Activated CD4-positive, alpha-beta T cell treated with anti-CD3 and anti-CD28 coated beads for 36 hours (primary cell): ENCODE measurements at places on chromosomes 7 and 10.

GRCh38 chr7:103297837-103298179, 573 bp downstream of the PMPCB start:
- DNase-seq, result no peak

DNA sequence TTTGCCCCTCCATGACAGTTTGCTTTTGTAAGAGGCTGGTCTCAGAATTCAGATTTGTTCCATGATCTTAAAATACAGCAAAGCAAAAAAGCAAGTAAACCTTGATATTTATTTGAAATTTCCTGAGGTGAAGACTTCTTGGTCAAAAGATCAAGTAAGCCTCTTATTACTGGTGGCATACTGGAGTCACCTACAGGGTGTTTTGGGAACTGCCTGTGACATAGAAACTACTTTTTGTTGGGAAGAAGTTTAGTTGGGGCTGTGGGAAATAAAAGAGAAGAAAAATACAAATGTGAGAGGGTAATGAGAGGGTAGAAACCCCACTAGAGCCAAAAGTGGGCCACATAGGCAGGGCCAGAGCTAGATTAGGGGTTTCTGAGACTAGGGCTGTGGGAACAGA, 217.9 kb downstream of the OTUD1 start:
- DNase-seq, result no peak

GRCh38 chr7:29976673-29977415, 12.8 kb downstream of the SCRN1 start:
- DNase-seq, result no peak

DNA sequence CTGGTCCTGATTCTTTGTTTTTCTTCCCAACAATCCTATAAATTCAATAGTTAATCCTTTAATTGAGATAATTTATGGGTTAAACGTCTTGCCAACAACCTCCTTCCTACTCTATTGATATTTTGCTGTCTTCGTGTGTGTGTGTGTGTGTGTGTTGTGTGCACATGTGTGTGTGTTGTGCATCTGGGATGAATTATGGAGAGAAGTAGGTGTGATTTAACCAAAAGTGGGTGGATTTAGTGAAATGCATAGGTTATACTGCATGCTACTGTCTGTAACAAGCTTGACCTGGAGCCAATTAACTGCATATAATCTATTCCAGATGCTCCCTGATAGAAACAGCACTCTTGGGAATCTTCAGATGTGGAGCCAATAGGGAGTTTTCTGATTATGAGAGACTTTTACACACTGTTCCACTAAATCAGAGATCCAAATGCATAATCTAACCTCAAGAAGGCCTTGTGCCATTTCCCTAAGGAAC, 61.2 kb downstream of the SEMA3D start:
- no peak for DNase-seq

DNA sequence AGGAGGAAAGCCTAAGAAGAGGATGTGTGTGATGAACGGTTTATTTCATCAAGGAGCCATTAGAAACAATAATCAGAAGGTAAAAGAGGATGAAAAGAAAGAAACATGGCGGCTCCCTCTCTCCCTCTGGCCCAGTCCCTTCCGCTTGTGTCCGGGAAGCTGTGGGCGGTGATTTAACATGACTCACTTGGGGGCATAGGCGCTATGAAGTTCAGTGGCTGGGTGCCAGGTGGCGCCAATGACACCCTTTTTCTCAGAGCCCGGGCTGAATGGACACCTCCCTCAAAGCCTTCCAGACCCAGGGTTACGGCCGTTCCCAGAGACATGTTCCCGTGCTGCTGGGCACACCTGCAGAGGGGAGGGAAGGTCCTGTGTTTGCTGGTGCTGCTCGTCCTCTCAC, 244.0 kb downstream of the SKAP2 start:
- DNase-seq, result peak; percentile 53

DNA sequence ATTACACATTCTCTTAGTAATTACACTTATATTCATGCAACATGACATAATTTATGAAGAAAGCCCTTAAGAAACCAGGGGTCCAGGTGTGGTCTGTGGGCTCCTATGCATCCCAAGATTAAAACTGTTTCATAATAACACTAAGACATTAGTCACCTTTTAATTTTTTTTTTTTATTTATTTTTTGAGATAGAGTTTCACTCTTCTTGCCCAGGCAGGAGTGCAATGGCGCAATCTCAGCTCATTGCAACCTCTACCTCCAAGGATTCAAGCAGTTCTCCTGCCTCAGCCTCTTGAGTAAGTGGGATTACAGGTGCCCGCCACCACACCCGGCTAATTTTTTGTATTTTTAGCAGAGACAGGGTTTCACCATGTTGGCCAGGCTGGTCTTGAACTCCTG, 12.5 kb downstream of the GDI2 start:
- no peak for DNase-seq

- no peak for DNase-seq
Measured at GRCh38 chr7:151757274-151757673, 119.6 kb downstream of the PRKAG2 start.

GRCh38 chr7:14501436-14501835, 401.1 kb downstream of the DGKB start:
- no peak for DNase-seq

DNA sequence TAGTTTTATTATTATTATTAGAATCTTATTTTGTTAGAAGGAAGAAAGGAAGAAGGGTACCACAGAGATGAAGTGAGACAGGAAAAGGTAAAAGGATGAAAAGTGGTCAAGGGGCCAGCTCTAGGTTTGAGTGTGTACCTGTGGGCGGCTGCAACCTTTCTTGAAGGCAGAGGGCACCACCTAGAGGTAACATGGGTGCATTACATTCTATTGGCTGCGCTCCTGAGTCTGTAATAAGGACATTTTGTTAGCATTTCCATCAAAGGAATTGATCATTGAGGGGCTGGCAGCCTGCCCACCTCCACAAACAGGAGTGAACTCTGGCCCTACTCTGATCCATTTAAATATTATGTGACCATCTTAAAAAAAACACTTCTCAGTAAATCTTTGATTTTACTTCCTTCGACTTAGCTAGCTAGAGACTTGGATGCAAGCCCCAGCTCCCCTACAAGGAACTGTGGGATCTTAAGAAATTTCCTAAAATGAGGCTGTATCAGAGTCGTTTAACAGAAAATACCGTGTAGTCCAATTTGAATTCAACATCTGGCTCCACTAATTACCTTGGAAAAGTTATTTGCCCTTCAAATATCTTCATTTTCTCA, 610.4 kb downstream of the IPMK start:
- peak; percentile 51 for DNase-seq
